Muscle of leg (tissue), 16 donors: ENCODE measurements at places on chromosomes 1 and 21. TPM values are rescaled to one million over a fixed set of nuclear protein-coding genes. Genes with fewer than 3 reads are reported as not detected.
A peak's percentile ranks its signal among the peaks of the same experiment; 100 is the strongest.

Gene CLDN17
- not detected for total RNA-seq

DNA sequence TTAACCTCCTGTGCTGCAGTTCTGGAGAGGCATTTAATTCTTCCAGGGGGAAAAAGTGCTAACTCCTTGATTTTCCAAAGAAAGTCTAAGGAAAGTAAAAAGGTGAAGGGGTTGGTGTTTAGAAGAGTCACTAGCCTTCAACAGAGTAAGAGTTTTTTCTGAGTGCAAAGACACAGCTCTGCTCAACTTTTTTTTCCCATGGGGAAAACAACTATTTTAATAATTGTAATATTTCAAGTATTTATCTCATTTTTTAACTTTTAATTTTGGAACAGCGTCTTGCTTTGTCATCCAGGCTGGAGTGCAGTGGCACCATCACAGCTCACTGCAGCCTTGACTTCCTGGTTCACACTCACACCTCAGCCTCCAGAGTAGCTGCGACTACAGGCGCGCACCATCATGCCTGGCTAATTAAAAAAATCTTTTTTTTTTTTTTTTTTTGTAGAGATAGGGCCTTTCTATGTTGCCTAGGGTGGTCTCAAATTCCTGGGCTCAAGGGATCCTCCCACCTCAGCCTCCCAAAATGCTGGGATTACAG is 202.6 kb downstream of the APP start:
- H3K4me3 ChIP-seq = no peak overlapping the region
- H3K36me3 ChIP-seq = peaks cover 17% of the 10 kb centered on the region
- no peaks in the 10 kb centered on the region for H3K4me1 ChIP-seq
- H3K27me3 ChIP-seq = no peaks in the 10 kb centered on the region
- peak overlapping the region; percentile 31 for H3K27ac ChIP-seq

Gene CNKSR1
- total RNA-seq = 1.2 TPM

Gene TPTE
- not detected for total RNA-seq
